ENCODE measurements at places on chromosomes 16 and 17.

DNA sequence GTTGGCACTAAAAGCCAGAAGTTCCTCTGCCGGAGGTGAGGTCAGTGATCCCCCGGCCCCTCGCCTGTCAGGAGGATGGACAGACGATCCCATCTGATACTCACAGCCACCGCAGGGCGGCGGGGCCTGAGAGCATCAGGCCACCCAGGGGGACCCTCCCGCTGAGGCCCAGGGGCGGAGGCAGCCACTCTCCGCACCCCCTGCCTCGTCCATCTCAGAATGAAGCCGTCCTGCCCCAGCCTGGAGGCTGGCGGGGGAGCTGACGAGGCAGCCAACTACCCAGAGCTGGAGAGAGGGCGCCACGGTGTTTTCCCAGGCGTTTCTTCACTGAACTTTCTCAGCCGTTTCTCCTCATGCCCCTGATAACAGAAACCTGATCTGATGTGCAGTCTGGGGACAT is 22.6 kb downstream of the TPSD1 start:
- no peak for DNase-seq

DNA sequence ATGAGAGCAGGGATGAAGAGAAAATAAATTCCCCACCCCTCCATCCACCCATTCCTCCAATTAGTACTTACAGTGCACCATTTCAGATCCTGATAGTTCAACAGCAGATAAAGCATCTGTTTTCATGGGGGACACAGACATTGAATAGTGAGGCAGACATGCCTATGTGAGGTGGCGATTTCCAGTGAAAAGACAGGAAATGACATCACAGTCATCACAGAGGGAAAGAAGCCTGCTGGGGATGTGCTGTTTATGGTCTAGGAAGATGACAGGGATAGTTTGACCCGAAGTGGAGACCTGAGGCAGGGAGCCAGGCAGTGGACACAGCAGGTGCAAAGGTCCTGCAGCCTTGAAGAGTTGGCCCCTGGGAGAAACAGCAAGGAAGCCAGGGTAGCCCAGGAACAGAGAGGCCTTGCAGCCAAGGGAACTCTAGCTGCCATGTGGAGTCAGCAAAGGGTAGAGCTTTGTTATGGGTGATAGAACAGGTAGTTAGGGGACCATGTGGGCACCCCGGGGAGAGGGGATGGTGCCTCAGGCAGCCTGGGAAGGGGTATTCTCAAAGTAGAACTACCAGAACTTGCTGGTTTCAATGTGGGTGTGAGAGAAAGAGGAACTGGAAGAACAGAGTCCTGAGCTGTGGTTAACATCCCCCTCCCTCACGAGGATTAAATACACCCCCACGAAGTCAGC is 256.6 kb downstream of the CPPED1 start:
- no peak for DNase-seq

DNA sequence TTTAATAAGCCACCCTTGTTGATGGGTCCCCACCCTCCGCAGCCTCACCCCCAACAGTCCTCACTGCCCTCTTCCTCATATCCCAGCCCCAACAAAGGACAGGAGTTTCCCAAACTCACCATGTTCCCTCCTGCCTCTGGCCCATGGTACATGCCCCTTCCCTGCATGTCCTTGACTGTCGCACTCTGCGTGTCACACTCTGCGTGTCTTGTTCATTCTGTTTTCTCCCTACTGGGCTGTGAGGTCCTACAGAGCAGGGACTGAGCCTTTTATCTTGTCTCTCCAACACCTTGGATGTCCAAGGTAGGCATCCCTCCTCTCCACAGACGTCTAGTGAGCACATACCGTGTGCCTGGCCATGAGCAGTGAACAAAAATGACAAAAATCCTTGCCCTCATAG is 154.7 kb downstream of the SOCS1 start:
- DNase-seq: no peak

DNA sequence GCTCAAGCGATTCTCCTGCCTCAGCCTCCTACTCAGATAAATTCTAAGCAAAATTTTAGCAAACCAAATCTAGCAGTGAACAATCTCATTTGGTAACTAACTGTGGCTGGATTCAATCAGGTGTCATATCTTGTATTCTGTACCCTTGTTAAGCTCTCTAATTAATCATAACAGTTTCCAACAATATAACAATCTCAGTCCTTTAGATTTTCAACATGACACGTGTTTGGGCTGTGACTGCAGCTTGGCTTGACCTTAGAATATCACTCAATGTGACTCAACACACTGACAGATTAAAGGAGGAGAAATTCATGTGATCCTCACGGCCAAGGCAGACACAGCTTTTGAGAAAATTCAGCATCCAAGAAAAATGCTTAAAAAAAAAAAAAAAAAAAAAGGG is 133.6 kb downstream of the BANP start:
- DNase-seq: no peak

GRCh38 chr16:11051879-11052808 is 107.8 kb downstream of the CLEC16A start:
- DNase-seq: peak; percentile 17

DNA sequence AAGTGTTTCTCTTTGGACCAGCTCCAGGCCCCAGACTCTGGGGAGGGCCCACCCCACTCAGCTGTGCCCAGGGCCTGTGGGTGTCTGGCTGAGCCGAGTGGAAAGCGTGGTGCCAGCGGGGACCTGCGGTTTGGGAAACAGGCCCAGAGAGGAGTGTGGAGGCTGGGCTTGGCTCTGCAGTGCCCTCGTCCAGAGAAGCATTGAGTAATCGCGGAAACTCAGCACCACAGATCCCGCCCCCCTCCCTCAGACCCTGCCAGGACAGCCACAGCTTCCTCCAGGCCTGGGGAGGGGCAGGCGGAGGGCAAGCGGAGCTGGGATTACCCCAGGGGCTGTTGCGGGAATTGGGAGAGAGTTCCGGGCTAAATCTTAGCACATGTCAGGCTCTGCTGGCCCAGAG is 14.6 kb upstream of the PITPNA start:
- no peak for DNase-seq

GRCh38 chr16:81796583-81797346 is 17.7 kb downstream of the PLCG2 start:
- no peak for DNase-seq

DNA sequence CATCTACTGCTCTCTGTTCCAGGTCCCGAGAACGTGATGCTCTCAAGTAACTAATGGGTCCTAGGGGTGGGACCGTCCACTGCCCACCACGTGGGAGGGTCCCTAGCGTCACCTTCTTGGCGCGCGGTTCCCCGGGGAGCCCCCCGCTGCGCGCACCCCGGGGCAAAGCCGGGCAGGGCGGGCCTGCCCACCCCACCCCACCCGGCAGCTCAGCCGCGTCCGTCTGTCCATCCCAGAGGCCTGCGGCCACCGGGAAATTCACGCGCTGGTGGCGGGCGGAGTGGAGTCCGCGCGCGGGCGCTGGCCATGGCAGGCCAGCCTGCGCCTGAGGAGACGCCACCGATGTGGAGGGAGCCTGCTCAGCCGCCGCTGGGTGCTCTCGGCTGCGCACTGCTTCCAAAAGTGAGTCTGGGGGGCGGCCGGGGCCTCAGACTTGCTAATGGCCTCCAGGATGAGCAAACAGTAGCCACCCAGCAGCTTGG is 494 bp downstream of the PRSS41 start:
- DNase-seq: no peak

- peak; percentile 62 for DNase-seq
These were observed 23.8 kb downstream of the COTL1 start for GRCh38 chr16:84593825-84594724.

GRCh38 chr16:79996321-79996720 is 395.8 kb upstream of the MAF start:
- no peak for DNase-seq

GRCh38 chr16:31036691-31037090 is 3.3 kb downstream of the STX4 start:
- DNase-seq: no peak

DNA sequence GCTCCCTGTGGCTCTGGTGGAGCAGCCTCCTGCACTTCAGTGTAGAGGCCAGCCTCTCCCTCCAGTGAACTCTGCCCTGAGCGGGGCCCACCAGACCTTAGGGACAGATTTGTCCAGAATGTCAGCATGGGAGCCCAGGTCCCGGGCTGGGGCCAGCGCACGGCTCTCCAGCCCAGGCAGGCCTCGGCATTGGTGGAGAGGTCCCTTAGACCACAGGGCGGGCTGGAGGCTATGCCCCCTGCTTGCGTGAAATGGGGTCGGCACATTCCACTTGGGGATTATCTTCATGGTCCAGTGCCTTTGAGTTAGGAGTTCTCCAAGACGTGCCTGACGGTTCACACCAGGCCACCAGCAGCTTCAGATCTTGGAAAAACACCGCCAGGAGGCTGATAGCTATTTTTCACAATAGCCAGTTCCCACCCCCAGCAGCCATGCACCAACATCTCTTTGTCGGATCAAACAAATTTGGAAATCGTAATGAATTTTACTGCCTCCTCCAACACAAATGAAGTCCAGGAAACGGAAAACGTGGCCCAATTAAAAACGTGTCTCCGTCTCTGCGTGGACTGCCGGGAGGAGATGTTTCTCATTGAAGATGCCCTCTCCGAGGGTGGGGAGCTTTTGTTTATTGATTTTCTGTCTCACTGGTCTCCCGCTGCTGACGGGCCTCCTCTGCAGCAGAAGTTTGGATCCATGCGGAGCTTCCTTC is 110.0 kb upstream of the CIBAR2 start:
- DNase-seq: no peak

DNA sequence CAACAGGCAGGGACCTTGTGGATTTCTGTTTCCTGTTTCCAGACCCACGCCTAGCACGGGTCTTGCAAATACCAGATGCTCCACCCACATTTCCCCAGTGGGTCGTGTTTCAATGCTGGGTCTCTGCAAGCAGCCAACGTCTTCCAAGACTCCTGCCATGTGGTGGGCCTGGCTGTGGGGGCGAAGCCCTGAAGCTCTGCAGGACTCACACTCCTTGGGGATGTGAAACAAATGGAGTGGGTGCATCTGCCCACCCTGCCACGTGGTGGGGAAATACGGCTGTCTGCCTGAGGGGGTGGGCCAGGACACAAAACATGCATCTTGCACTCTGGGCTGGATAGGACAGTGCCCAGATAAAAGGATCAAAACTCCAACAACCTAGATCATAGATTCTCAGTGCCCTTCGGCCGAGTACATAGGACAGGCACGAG is 32.6 kb downstream of the FA2H start:
- DNase-seq: no peak

DNA sequence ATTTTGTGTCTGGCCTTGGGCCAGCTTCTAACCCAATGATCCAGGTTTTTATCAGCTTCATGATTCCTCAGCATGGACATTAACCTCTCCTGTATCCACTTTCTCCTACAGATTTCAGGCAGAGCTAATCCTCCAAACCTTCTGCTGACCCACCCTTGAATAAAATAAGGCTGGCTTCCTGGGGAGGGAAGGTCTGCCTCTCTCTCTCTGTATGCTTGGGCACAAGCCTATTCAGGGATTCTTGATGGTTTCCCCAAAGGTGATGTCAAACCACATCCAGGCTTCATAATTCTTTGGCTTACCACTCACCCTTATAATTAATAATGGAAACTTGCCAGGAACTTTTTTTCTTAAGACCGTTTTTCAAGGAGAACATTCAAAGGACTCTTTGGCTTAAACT is 240.1 kb downstream of the UTP18 start:
- no peak for DNase-seq

GRCh38 chr17:75673487-75673886 is 6.3 kb downstream of the SAP30BP start:
- no peak for DNase-seq

DNA sequence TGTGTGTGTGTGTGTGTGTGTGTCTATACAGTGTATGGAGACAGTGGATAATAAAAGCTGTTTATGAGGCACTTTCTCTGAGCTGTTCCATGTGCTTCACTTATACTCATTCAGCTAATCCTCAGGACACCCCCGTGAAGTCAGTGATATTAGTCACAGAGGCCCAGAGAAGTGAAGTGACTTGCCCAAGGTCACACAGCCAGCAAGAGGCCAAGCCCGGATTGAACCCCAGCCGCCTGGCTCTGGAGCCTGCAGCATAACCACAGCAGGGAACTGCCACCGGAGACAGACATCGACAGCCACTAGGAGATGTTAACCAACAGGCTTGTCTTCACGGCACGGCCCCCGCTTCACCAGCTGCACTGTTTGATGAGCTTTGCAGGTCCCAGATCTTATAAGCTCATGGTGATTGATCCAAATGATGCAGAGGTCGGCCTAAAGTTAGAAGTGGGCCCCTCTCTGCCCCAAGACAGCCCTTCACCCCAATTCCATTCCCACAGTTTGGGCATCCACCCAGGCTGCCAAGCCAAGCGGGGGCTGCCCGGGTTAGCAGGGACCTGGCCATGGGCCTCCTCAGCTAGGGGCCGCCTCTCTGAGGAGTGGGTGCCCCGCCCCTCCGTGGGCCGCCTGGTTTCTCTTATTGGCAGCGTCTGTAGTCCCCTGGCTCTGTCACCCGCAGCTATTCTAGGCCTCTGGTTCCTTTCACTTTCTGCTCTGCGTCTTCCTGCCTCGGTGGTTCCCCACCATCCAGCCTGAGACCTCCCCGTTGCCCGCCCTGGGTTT is 30.9 kb downstream of the SOCS1 start:
- DNase-seq: peak; percentile 79

- no peak for DNase-seq
These were observed 53.5 kb downstream of the WDR59 start for GRCh38 chr16:74931445-74931844.

GRCh38 chr16:76976101-76976500 is 214.9 kb upstream of the MON1B start:
- no peak for DNase-seq

GRCh38 chr16:17641990-17642389 is 171.2 kb upstream of the XYLT1 start:
- DNase-seq: no peak

DNA sequence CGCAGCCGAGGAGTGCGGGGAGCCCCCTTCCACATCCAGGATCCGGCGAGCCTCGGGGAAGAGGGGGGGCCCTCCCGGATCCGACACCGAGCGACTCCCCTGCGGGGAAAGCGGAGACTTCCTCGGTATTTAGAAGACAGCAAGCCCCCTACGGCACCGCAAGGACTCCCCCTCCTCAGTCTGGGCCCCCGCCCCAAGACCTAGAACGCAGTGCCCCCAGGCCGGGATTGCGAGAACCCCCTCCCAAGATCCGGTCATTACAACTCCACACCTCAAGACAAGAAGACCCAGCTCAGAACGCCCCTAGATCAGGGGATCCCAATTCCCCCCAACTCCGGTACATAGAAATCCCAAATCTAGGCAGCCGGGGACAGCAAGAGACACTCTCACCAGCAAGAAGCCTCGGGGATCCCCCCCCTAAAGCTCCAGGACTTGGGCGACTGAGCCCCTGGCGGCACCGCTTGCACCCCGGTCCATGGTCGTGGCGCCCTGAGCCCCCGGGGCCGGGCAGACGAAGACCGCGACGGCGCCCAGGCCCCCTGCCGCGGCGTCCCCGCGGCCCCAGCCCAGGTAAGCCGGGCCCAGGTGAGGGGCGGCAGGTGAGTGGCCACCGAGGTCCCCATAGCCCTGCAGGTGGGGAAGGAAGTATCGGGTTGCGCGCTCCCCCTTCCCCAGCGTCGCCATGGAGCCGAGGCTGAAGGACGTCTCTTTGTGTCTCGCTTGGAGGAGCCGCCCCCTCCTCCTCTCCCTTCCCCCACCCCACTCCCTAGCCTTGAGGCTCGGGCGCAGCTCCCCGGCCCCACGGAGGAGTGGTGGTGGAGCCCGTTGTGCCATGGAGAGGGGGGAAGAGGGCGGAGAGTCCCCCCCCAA is 641 bp downstream of the SBK1 start:
- no peak for DNase-seq

GRCh38 chr17:53736516-53737240 is 86.0 kb upstream of the KIF2B start:
- no peak for DNase-seq

GRCh38 chr16:81900014-81900413 is 111.3 kb downstream of the SDR42E1 start:
- DNase-seq: no peak
